ENCODE measurements at places on chromosomes 11 and 22.

GRCh38 chr11:117738246-117738957 is 58.6 kb downstream of the DSCAML1 start:
- DNase-seq = no peak

GRCh38 chr11:29641201-29641600 is 375.6 kb downstream of the KCNA4 start:
- DNase-seq = no peak

- DNase-seq = no peak
Observed at GRCh38 chr11:21144531-21144930, 475.1 kb downstream of the NELL1 start.

- no peak for DNase-seq
Observed at GRCh38 chr11:73752903-73753302, 8.0 kb downstream of the RAB6A start.

- DNase-seq = no peak
Observed at GRCh38 chr22:35308480-35309021, 8.9 kb downstream of the TOM1 start.

GRCh38 chr11:134516529-134516928 is 104.5 kb upstream of the B3GAT1 start:
- no peak for DNase-seq

DNA sequence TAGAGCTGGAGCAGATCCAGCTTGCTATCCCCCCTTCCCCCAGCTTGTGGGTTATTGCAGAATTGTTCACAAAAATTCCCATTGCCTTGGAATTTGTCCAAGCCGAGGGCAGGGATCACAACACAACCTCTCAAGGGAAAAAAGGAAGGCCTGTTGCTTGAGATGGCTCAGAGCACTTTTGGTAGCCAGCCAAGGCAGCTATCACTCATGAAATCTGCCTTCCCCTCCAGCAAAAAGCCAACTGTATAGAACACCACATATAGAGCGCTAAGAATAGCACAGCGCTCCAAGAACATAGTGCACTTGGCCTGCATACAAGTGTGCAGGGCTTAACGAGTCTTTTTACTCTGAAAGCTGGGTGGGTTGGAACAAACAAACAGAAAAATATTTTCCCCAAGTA is 46.2 kb downstream of the FAM83F start:
- DNase-seq = no peak

DNA sequence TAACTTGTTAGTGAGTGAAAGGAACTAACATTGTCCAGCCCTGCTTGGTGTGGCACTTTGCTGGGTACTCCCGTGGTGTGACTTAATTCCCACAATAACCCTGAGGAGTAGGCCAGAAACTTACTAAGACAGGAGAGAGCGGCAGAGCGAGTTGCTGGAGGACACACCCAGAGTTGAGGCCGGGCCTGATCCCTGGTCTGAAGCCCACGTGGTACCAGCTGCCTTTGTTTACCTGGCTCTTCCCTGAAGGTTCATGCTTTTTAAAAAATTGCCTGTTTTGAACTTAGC is 594 bp downstream of the MPST start:
- DNase-seq = no peak

GRCh38 chr11:122758974-122759373 is 79.3 kb upstream of the CRTAM start:
- no peak for DNase-seq

DNA sequence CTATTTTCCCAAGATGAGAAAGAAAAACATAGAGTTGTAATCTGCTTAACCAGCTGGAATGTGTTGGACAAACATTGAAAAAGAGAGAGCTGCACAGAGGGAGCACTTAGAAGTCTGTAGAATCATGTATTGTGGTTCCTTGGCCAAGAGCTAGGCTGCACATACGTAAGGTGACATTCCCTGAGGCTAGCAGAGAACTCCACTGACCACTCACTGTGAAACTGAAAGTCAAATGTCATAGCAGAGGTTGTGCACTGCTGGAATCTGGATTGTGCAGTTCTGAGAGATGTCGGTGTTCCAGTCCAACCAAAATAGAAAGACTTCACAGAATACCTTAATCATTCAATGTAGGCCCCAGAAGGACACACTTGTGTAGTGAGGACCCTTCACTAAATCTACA is 772.8 kb upstream of the RAG2 start:
- DNase-seq = no peak

GRCh38 chr22:38406617-38407016 is 48.4 kb downstream of the KCNJ4 start:
- no peak for DNase-seq

DNA sequence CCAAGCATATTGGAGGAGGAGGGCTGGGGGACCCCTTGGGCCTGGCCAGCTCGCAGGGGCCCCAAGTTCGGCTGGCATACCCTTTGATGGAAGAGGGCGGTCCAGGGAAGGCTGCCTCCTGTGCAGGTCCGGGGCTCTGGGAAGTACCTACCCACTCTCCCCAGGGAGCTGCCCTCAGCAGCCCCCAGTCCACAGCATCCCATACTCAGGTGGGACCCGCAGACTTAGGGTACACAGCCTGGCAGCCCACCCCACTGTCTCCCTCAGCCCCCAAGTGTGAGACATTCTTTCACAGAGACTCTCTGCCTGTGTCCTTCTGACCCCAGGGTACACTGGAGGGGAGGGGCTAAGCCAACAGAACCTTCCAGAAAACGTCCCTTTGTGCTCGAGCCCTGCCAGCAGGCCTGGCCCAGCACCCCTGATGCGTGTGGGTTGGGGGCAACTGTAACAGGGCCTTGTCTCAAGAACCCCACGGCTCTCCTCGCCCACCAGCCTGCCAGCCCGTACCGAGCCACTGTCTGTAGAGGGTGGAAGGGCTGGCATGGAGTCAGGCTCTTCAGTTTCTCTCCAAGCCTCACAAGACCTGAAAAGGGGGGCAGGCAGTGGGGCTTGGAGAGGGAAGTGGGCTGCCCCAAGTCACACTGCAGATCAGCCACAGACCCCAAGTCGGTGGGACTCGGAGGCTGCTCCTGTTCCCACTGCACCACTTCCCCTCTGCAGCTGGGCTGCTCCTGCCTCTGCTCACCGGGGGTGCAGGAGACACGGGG is 7.0 kb upstream of the TNFRSF13C start:
- no peak for DNase-seq

DNA sequence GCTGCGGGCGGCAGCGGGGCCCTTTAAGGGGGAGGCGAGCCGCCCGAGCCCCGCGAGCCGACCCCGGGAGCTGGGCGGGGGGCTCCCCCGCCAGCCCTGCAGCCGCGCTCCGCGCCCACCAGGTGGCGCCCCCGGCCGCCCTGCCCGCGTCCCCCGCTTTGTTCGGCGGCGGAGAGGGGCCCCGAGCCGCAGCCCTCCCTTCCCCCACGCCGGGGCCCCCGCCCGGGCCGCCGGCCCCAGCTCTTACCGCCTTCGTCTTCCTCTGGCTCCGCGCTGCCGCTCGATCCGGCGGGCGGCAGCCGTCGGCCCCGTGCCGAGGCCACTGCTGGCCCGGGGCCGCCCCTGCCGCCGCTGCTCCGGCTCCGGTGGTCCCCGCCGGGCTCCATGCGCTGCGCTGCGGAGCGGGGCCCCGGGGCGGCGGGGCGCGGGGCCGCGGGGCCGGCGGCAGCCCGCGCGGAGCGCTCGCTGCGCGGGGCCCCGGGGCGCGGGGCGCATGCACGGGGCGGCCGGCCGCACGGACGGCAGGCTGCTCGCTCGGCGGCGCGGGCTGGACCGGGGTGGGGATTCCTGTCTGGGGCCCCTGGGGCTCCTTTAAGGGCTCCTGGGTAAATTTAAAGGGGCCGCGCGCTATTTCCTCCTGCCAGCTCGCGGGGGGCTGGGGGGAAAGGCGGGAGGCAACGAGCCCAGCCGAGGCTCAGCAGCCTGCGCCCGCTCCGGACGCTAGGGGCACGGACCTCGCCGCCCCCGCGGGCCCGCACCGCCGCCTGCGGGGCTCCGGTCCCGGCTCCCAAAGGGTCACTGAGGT is at the start of gene ZFTA:
ZFTA (minus strand) TSS at position 539 of the 805 bp plus-strand sequence; CDS start at position 386, 153 bp downstream.
- DNase-seq = peak; percentile 31

- no peak for DNase-seq
Observed at GRCh38 chr22:39055658-39056057, 15.0 kb downstream of the APOBEC3F start.

DNA sequence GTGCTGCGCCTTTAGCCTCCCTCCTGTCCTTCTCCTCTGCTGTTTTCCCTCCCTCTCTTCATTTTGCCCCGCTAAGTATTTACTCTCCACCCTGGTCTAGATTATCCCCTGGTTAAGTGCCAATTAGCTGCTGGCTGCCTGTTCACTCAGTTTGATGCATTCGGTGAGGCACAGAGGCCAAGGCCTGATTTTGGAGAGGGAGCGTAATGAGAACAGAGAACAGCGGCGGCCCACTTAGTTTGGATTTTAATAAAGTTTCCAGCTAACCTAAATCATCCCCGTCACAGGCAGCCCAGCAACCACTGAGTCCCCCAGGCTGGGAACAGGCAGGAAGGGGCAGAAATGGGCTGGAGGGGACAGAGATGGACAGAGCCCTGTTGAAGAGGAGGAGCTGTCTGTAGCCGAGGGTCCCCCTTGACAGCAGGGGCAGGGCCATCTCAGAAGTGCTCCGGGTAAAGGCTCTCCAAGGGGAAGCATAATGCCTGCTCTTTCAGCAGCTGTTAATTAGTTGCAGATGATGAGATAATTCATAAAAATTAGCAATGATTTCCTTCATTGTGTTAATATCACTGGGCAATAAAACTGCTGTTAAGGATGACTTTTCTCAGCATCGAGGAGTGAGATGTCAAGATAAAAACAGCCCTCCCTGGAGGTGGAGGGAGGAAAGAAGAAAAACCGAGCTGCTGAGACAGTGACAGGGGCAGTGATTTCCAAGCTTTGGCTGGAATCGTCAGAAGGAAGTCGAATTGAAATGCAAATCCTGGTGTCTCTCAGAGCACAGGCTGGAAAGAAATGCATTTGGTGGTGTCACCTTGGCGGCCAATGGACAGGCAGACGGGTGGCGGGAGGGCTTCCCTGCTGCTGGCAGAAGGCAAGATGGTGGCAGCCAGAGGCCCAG is 170.1 kb downstream of the GRIK4 start:
- no peak for DNase-seq

GRCh38 chr11:122754553-122755322 is 83.6 kb upstream of the CRTAM start:
- DNase-seq = no peak

DNA sequence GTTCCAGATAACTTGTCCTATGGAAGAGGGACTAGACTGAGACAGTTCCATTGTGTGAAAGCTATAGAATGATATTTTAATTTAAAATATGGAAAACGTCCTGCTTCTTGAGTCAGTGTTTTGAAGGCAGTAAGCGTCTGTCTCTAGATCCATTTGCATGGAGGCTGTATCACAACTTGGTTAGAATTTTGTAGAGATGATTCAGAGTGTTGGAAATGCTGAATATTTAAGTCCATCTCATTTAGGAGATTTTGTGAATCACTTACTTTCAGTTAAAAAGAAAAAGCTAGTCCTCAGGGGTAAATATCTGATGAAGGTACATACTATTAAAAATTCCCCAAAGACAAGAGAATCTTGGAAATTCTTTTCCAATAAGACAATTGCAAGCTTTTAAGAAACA is 72.7 kb downstream of the FANCF start:
- no peak for DNase-seq

DNA sequence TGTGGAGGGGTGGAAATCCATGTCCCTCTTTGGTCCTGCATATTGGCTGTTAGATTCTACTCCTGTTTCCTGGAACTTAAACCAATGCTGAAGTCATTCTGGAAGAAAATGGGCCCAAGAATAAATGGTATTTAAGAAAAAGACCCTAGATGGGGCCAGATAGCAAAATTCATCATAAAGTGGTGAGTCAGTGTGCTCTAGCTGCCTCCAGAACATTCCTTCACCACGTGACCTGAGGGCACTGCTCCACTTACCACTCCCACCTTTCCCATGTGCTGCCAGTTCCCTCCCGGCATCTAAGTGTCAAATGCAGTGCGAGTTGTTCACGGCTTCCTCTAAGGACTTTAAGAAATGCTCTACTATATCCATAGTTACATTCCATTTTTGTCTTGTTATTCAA is 30.9 kb upstream of the NAP1L4 start:
- no peak for DNase-seq

GRCh38 chr11:65532388-65533064 is 7.6 kb downstream of the SCYL1 start:
- no peak for DNase-seq

DNA sequence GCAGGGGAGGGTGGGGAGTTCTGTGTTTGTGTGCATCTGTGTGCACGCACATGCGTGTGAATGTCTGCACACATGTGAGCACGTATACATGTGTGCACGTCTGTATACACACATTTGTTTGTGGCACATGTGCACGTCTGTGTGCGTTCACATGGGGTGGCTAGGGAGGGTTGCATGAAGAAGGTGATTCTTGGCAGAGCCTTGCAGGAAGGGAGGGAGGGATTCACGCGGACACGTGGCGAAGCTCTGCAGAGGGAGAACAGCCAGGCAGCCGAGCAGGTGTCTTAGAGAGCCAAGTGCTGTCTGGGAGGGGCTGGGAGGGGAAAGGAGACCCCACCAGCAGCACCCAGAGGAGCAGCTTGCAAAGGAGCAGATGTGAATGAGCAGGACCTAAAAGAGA is 372.1 kb downstream of the BRD1 start:
- no peak for DNase-seq

DNA sequence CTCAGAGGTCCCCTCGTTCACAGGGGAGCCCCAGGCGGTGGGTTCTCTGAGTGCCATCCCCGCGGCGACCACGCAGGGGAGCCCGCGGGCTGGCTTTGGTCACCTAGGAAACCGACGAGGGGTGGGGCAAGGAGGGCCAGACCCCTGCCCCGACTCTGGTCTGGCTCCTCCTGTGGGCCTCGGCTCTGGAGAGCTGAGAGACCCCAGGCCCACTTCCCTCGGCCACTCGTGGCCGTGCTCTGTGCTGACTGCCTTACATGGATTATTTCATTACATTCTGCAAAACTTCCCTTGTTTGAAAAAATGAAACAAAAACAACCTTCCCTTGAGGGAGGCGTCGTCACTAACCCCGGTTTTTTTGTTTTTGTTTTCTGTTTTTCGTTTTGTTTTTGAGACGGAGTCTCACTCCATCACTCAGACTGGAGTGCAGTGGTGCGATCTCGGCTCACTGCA is 15.1 kb upstream of the CYTH4 start:
- DNase-seq = peak; percentile 41

GRCh38 chr11:120065876-120066275 is 72.0 kb downstream of the TRIM29 start:
- DNase-seq = no peak

- DNase-seq = no peak
Observed at GRCh38 chr11:47507563-47508239, 45.2 kb downstream of the CELF1 start.

- DNase-seq = no peak
Observed at GRCh38 chr11:15073361-15074205, at the start of gene CALCB. TSS of gene CALCB (plus strand) at chr11:15073593. CDS start at chr11:15074719, 1,126 bp downstream.

DNA sequence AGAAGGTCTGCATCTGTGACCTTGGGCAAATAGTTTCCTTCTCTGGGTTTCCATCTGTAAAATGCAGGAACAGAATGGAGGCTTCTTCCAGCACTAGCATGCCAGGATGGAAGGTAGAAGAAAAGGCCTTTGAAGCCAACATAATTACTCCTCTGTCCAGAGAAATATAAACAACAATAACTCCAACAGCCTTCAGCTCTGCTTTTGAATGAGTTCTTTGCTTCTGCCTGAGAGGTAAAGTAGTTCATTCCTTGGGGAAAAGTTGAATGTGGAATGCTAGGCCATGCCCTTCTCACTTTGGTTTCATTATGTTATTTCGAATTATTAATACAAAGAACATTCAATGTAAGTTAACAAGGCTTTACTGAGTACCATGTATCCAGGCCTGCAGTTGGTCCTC is 61.2 kb upstream of the BLID start:
- DNase-seq = no peak

GRCh38 chr22:36435516-36436415 is 45.7 kb downstream of the TXN2 start:
- DNase-seq = peak; percentile 35
